ENCODE measurements at places on chromosomes 11 and 22. TPM values are rescaled to one million over a fixed set of nuclear protein-coding genes. Genes with fewer than 3 reads are reported as not detected.

SCGB1D2 gene
- total RNA-seq, result not detected

SCARF2 gene
- total RNA-seq, result 2.8 TPM

C11orf52 gene
- not detected for total RNA-seq

- no peak for DNase-seq
These were observed 17.3 kb upstream of the RAB30 start for GRCh38 chr11:83088965-83089364.

HEPACAM gene
- not detected for total RNA-seq

DNA sequence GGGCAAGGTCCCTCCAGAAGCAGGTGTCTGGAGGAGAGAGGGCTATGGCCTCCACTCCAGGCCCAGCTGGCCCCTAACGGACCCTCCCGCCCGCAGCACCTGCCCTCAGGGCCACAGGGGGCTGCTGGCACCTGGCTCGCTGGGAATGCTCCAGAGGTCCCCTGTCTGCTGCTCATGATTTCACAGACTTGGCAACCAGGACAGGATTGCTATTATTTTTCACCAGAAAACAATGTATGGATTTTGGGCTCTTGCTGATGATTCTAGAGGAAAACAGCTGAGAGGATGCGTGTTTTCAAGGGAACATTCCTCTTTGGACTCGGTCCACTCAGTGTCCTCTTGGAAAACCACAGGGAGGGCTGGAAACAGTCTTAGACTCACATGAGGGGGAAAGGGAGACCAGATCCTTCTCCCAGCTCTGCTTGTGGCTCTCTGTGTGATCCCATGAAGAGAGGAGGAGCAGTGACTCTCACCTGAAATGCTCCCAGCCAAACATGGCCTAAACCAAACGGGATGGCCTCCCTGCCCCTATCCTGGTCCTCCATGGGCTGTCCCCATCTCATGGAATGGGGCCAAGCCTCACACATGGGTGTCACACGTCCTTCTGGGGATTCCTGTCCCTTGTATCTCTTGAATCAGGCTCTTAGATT, 15.8 kb downstream of the MYEOV start:
- no peak for DNase-seq

DNA sequence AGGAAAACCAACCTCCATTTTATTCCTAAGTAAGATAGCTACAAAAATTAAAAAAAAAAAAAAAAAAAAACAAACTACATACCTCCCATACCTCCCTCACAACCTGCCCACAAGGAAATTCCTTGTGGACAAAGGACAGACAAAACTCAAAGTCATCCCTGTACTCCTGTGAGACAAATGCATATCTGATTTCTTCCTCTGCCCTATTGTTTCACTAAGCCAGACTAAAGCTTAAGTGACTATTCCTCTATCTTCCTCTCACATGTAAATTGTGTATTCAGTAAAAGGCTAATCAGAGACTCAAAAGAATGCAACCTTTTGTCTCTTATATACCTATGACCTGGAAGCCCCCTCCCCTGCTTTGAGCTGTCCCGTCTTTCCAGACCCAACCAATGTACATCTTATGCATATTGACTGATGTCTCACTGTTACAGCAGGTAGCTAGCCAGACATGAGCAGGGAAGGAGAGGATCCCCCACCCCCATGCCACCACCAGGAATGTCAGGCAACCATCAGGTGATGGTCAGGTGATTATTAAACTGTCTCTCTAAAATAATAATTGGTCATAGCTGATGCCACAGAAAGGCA, 289.4 kb downstream of the SBF2 start:
- DNase-seq, result no peak

OR2AT4 gene
- not detected for total RNA-seq

GRCh38 chr11:127670374-127671119, 670.0 kb upstream of the KIRREL3 start:
- no peak for DNase-seq

FOLR2 gene
- not detected for total RNA-seq

DNA sequence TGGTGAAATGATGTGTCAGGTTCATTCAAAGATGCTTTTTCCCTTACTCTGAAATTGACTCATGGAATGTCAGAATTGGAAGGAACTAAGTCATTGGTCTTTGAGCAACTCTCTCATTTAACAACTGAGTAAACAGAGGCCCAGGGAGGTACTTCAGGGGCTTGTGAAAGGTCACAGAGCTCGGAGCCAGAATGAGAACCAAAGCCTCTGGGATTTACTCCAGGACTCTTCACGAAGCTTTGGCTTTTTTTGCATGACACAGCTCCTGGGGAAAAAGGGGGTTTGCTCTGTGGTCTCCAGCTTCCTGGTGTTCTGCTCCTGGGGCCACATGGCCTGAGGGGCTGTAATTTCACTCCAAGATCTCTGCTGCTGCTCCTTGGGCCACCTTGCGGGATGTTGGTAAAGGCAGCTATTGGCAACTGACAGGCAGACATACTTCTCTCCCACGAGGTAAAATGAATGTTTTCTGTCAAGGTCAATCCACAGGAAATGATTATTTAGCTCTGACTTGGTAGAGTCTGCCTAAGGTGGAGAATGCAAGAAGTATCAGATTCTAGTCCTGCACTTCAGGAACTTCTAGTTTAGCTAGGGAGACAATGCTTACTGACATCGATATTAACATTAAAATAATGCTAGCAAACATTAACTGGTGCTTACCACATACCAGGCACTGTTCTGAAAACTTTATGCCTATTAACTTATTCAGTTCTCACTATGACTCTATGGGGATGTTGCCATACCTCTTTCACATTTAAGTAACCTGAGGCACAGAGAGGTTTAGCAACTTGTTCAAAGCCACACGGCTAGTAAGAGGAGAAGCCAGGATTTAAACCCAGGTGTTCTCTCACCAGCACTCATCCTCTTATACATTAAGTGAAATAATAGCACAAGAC, 16.1 kb downstream of the PKNOX2 start:
- DNase-seq, result no peak

DNA sequence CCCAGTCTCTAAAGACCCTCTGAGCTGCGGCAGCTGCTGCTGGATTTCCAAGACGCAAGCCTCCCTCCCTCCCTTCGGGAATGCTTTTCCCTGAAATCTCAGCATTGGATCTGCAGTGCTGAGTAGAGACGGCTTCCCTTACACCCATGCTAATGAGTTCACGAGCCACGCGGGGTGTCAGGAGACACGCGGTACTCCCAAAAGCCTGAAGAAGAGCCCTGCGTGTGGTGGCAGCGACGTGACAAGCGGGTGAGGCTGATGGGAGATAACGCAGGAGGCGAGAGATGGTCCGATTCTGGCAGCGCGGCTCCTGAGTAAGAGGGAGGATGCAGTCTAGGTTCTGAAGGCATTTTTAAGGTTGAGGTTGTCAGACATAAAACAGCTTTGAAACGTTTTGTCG, 74.4 kb upstream of the ASPHD2 start:
- no peak for DNase-seq

PATE2 gene
- not detected for total RNA-seq

MYEOV gene
- 0.22 TPM for total RNA-seq

CYP2D6 gene
- total RNA-seq, result 8.8 TPM

DNA sequence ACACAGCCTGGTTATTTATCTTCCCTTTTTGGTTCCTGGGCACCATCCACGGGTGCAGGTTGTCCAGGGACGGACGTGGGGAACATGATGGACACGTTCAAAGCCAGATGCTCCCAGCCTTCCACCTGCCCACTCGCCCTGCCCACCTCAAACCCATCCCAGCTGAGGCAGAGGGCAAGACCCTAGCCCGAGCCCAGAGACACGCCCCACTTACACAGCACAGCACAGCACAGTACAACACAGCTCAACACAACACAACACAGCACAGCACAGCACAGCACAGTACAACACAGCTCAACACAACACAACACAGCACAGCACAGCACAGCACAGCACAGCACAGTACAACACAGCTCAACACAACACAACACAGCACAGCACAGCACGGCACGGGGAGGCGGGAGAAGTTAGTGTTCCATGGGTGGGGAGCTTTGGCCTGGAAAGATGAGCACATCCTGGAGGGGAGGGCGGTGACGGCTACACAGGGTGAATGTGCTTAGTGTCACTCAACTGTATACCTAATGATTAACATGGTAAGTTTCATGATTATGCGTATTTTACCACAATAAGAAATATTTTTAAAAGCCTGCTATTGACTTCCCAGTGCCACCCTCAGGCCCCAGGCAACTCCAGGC, 1507.5 kb downstream of the BRD1 start:
- DNase-seq, result no peak

OR52E8 gene
- not detected for total RNA-seq

DNA sequence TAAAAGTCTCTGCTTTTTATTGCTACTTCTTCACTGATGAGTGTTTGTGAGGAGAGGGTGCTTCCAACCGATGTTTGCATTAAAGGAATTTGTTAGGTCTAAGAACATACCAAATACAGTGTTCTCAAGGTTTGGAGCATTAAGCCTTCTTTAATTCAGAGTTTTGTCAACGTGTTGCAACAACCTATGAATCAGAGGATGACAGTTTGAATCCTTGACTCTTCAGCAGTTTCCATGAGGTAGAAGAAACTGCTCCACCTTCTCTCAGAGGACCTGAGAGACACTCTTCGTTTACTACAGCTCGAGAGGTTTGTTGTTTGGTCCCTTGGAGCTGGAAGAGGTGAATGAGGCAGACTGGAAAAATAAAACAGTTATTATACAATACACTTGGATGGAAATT, 55.7 kb downstream of the NCAM1 start:
- DNase-seq, result no peak

RGL4 gene
- total RNA-seq, result 11.2 TPM

GRCh38 chr11:128448200-128448886, 139.0 kb downstream of the ETS1 start:
- no peak for DNase-seq

DNA sequence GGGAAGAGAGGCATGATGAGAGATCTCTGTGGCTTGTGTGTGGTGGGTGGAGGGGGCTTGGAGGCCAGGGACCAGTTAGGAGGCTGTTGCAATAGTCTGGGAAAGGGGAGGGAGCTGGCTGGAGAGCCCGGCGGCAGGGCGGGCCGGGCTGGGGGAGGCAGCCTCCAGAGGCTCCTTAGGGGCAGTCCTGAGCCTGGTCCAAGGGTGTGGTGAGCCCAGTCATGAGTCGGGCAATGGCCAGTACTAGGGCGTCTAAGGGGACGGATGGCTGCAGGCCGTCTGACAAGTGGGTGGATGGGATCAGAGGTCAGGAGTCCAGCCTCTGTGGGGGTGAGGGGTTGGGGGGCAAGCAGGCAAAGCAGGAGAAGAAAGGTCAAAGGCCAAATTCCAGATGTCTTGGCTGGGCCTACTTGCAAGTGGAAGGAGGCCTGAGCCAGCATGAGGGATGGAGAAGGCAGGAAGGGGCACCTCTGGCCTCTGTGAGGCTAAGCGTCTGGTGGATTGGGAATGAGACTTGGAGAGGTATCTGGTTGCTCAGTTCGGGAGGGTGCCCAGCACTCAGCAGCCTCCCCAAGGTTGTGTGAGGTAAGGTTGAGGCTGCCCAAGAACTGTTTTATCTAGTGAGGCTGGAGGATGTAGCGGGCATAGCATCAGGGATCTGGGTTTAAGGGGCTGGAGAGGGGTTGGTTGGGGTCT, 6.0 kb upstream of the CD248 start:
- no peak for DNase-seq

DBX1 gene
- total RNA-seq, result not detected

- no peak for DNase-seq
These were observed 10.0 kb upstream of the TREH start for GRCh38 chr11:118689503-118689851.

All from T-cell (primary cell).